ENCODE measurements at places on chromosomes 13 and 19.

DNA sequence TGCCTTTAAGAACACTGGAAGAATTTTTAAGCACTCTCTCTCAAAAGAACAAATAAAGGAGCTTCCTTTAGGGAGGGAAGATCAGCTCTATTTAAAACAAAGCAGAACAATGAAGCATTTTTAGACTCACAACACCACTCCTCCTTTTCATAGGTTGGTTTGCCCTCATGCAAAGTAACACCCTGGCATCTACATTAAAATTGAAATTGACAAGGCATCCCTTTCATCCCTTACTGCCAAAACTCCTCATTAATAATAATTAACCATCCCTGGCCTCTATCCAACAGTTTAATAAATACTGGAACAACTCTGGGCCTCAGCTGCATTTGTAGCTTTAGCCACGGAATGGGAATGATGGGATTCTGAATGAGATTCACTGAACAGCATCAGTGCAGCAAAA is 929.1 kb downstream of the PCDH9 start:
- no peak for DNase-seq

DNA sequence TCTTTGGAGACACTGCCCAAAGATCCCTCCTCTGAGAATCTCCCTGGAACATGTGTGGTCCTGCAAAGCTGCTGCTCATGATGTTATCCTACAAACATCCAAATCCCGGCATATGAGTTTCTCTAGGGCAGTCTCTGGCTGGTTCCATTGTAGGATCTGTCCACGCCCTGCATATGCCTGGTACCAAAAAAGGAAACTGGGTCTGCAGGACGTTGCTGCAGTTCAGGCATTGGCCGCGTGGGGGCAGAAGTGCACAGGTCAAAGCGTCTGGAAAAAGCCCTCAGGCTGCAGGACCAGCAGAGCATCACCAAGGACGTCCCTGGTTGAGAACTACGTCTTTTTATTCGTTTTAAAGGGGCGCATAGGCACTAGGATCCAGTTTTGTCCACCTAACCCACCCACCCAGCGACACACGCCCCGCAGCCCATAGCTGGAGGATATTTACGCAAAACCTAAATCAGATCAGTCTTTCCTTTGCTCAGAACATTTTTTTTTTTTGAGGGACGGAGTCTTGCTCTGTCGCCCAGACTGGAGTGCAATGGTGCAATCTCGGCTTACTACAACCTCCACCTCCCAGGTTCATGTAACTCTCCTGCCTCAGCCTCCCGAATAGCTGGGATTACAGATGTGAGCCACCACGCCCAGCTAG is 12.9 kb upstream of the ZNF564 start:
- DNase-seq: peak; percentile 74

- DNase-seq: no peak
Measured at GRCh38 chr13:22428188-22428828, 752.5 kb upstream of the SGCG start.

GRCh38 chr19:16677055-16677454 is 16.1 kb downstream of the TMEM38A start:
- DNase-seq: no peak

DNA sequence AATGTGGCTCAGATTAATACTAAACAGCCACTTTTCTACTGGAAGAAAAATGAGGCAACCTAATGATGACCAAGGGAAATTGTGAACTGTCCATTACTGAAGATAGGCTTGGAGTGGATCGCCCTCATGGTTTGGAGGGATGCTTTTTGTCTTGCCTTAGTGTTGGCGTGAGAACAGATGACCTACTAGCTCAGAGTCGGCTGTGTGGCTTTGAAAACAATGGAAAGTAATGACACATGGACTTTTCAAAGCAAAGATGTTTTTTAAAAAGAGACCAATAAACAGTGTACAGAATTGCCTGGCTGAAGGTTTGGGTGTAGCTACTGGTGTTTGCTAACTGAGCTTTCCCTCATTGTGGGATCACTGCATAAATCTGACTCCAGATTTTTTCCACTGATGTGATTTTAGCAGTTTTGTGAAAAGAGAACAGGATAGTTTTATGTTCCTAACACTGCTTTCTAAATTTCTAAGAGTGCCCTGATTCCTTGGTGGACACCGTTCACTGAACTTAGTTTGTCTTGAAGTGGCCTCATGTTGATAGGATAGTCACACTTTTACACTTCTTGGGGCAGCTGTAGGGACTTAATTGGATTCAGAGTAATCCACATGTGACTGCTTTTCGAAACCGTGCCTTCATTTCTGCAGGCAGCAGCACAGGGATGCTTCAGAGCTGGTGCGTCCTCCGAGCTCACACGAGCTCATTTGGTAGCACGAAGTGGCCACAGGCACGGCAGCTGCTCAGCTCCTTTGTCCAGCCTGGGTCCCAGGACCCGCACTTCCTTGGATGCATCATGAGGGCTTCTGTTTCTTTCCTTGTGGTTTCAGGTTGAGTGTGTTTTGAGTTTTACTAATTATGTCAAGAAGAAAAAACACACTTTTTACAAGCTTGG is 4.3 kb downstream of the CEBPG start:
- no peak for DNase-seq

DNA sequence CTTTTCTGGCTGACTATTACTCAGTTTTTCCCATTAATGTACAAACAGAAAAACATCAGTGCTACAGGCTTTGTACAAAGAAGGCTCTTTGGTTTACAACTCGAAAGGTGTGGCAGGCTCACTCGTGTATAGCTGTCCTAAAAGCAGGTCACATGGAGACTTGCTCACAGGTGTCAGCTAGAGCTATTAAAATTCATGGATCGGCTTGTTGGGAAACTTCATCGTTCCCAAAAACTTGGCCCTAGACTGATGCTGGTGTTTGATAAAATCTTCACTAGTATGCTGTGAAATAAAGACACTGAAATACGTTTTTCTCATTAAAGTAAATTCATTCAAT is 64.9 kb downstream of the MBNL2 start:
- DNase-seq: no peak

GRCh38 chr13:48235341-48236135 is 2.5 kb downstream of the ITM2B start:
- no peak for DNase-seq

DNA sequence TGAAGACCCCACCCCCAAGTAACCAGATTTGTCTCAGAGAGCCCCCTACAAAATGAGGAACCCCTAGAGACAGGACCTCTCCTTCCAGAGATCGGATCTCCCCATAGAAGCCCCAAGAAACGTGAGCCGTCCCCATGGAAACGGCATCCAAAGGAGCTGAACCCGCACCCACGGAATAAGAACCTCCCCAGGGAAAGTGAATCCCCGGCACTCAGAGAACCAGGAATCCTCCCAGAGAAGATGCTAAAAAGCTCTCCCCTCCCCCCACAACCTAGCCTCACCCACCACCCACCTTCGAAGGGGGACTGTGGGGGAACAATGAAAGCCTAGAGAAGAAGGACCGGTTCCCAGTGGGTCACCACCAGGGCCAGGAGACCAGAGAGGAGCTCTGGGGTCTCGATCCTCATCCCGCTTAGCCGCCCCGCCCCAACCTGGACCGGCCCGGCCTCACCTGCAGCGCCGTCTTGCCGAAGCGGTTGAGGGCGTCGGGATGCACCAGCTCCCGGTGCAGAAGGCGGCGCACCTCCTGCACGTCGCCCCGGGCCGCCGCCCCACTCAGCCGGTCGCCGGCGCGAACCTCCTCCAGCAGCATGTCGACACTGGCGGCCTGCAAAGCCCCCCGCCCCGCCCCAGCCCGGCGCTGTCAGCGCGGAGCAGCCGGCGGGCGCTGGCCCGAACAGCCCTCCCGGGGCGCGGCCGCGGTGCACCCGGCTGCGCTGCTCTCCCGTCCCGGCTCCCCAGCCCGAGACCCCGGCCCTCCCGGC is 535 bp downstream of the CDKN2D start:
- DNase-seq: no peak

- DNase-seq: no peak
Measured at GRCh38 chr13:110652764-110653163, 37.4 kb downstream of the NAXD start.

DNA sequence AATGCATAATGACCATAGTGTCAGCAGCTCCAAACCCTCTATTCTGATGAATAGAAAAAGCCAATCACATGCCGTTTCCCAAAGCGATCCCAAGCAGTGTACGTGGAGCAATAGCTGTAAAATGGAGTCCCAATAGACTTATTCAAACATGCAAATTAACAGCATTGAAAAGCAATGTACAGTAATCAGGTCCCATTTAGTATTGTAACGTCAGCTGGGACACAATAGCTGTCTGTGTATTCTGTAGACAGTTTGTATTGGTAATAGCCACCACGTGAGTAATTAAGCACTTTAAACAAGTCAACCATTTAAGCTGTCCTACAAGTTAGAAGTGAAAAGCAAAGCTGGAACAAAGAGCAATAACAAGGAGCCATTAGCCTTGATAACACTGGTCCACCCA is 698.2 kb downstream of the PCDH17 start:
- DNase-seq: no peak

- DNase-seq: peak; percentile 39
Measured at GRCh38 chr19:9917321-9917720, 19.0 kb downstream of the OLFM2 start.

DNA sequence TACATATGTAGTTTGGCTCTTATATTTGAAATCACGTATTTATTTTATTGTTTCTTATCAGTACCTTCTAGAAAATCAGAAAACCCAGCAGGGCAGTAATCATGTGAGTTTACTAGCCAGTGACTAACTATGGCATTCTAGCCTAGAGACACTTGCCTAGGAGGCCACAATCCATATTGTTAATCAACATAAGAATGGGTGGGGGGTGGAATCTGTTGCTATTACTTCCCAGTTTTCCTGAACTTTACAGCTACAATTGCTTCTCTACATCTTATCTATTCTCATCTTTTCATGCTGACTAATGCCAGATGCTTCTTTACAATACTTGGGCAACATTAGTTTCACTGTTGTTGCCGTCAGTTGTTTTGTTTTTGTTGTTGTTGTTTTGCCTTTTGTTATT is 18.7 kb upstream of the ATXN8OS start:
- DNase-seq: no peak

DNA sequence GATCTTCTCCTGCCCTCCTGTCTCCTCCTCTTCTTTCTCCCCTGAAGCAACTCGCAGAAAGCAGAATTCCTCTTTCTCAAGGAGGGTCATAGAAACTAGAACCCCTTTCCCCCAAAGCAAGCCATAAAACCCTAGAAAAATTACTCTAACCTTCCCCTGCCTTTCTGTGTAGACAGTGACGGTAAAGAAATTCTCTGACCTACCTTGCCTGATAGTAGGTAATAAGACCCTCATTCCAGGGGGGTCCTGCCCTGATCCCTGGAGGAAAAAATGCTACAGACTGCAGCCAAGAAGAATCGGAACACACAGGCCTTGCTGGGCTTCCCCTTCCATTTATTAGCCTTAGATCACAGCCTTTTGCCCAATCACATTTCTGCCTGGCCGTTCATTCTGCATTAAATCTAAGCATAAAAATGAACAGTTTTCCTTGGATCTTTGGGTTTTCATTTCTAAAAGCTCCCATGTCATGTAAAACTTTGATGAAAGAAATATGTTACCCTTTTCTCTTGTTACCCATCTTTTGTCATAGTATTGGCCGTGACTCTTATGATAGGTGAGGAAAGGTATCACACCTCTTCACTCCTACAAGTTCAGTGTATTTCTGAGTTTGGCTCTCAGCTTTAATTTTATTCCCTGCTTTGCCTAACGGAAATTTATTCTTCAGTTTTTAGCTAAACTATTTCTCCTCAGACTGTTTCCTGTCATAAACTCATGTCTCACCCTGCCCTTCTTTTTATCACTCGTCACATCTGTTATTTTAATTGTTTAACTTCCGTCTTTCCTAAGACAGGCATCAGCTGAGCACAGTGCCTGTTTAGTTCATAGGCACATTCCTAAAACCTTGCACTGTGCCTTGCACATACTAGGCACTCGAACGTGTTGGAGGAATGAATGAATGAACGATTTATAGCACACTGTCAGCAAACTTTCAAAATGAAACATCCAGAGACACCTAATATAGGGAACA is 20.4 kb upstream of the CPB2 start:
- no peak for DNase-seq

DNA sequence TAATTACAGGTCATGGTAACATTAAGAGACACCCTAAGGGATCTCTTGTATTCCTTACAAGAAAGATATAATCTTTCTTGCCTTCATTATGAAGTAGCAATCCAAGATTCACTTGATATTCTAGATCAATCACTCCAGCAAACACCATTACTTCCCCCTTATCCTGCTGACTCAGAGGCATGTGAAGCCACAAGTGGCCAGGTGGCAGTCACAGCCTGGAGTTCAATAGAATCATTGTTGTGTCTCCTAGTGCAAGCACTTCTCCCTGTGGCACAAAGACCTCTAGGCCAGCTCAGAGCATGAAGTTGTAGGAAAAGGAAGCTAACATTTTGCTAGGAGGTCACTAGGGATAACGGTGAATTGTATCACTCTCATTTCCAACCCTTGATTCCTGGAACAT is 864.3 kb upstream of the ATXN8OS start:
- DNase-seq: no peak

- DNase-seq: peak; percentile 15
Measured at GRCh38 chr19:35000647-35001501, 751 bp downstream of the GRAMD1A start.

DNA sequence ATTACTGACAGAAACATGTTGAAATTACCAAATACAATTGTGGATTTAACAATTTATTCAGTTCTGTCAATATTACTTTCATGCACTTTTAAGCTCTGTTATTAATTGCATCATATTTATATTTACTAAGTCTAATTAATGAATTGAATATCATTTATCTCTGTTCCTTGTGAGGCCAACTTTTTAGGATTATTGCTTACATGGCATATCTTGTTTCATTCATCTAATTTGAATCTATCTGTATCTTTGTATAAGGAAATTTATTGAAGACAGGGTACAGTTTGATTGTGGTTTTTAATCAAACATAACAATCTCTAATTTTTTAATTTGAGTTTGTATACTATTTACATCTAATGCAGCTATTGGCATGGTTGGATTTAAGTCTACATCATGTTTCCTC is 249.9 kb upstream of the GPC6 start:
- DNase-seq: no peak

DNA sequence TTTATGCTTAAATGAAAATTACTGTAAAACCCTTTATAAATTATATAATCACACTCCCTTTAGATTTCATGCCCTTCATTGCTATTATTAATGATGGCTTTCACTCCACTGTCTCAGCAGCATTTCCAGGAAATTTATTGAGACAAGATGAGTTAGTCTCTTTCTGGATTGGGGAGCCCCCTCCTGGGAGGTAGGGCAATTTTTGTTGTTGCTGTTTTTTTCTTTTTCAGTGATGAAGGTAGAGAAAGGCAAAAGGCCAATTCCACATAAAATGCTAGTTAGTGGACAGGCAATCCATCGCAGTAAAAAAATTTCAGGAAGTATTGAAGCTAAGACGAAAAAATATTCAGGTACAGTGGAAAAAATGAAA is 80.2 kb downstream of the TEX26 start:
- DNase-seq: peak; percentile 60

- no peak for DNase-seq
Measured at GRCh38 chr19:49436381-49437017, 4.8 kb downstream of the SLC17A7 start.
